ENCODE measurements at places on chromosomes 3 and 15.

DNA sequence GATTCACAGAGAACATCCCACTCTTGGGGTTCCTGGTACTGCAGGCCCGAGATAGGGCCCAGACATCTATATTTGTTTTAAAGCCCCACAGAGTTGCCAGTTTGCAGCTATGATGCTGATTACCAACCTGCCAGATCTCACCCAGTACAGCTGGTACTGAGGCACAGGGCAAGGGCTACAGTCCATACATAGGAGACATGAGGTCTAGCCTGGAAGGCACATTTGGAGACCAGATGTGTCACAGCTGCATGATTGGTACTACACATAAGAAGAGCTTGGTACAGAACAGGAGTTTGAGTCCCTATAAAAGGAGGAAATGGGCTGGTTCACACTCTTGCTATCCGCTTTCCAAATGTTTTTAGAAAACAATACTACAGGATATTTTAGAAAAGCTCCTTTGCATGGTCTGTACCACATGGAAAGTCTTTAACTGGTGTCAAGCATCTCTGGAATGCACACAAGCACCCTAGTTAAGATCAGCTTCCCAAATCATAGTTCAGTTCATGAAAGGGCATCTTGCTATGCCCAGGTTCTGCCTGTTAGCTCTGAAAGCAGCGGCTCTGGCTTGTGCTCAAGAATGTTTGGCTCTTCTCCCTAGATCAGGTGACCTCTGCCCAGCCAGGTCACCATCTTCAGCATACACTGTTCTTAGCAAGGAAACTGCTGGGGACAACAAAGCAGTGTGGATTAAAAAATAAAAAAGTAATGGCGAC is 20.6 kb downstream of the MTMR14 start:
- DNase-seq = no peak

GRCh38 chr3:196868297-196868661 is 559 bp downstream of the SENP5 start:
- no peak for DNase-seq

- DNase-seq = no peak
These were observed 9.8 kb downstream of the HOMER2 start for GRCh38 chr15:82942691-82943090.

- DNase-seq = no peak
These were observed 77.2 kb downstream of the C3orf38 start for GRCh38 chr3:88226910-88227309.

Data from stimulated activated CD8-positive, alpha-beta memory T cell treated with anti-CD3 and anti-CD28 coated beads, Interleukin-2, amount 100 ng/mL, for 1 hour (primary cell).